AG20443 (cell line): ENCODE measurements at places on chromosomes 6 and 20.
A peak's percentile ranks its signal among the peaks of the same experiment; 100 is the strongest.

- DNase-seq: no peak
These were observed 59.4 kb upstream of the PTGIS start for GRCh38 chr20:49627329-49627761.

GRCh38 chr20:51648571-51648947, 106.0 kb upstream of the NFATC2 start:
- no peak for DNase-seq

DNA sequence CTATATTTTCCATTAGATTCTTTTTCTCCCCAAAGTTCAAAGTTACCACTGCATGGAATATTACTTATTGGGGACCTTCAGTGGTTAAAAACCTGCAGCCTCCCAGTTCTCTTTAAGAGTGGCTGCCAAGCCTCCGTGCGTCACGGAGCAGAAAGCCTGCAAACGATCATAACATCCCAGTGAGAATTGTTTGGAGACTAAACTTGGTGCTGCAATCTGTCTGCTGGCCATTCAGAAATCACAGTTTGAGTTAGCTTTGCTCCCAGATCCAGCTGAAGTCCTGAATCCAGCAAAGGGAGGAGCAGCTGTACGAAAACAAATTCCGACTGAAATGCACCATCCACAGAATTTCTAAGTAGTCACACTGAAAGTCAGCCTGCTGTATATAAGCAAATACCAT, 213.5 kb upstream of the PDE10A start:
- peak; percentile 49 for DNase-seq

GRCh38 chr6:18262702-18263417, 1.5 kb downstream of the DEK start:
- no peak for DNase-seq

DNA sequence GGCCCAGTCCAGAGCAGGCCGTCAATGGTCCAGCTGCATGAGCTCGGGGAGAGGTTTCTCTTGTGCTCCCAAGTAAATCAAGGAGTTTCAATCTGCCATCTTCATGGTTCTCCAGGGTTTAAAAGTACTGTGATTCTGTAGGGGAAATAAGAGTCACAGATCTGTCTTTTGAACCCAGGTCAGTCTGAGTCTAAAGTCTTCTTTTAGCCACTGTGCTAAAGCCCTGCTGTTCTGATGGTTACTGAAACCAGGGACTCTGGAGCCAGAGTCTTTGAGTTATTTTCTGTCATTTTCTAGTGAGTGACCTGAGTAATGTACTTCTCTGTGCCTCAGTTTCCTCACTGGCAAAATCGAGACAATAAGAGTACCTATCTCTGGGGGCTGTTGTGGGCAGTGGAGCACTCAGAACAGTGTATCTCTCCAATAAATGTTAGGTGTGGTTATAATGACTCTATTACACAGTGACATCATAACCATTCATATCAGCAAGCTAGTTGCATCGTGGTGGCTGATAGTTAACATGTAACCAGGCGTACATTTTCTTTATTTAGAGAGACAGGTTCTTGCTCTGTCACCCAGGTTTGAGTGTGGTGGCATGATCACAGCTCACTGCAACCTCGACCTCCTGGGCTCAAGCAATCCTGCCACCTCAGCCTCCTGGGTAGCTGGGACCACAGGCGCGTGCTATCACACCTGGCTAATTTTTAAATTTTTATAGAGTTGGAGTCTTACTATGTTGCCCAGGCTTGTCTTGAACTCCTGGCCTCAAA, 74.6 kb upstream of the KCNG1 start:
- DNase-seq: no peak

DNA sequence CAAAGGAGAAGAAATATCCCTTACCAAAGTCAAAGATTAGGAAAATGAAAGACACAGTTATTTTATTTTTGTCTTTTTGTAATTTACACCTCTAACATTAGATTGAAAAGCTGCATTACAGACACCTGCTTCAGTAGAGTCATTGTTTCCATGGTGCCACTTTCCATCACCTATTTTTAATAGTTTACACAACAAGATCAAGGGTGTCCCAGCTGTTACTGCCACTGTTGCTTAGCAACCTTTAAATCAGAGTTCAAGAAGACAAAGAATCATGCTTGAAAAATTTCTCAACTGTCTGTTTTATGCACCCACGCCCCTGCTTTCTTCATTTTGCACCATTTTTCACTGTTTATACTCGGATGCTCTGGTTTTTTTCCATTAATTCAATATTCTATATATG, 668.2 kb upstream of the GJE1 start:
- peak; percentile 67 for DNase-seq

- no peak for DNase-seq
These were observed 210.4 kb upstream of the SULF2 start for GRCh38 chr20:47995661-47996060.

DNA sequence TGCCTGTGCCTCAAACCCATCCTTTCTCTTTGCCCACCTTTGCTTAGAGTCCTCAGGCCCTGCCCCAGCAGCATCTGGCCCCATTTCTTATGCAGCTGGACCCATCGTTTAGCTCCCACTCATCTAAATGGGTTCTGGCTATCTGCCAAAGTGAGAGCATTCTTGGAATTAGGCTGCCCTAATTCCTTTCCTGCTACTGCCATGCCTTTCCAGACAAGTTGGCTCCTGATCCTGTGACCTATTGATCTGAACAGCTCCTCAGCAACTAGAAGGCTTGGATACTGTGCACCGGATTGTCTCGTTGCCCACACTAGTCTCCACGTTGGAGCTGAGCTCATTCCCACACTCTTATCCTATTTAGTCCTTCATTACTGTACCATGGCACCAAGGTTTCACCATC, 22.9 kb downstream of the DZANK1 start:
- DNase-seq: no peak

DNA sequence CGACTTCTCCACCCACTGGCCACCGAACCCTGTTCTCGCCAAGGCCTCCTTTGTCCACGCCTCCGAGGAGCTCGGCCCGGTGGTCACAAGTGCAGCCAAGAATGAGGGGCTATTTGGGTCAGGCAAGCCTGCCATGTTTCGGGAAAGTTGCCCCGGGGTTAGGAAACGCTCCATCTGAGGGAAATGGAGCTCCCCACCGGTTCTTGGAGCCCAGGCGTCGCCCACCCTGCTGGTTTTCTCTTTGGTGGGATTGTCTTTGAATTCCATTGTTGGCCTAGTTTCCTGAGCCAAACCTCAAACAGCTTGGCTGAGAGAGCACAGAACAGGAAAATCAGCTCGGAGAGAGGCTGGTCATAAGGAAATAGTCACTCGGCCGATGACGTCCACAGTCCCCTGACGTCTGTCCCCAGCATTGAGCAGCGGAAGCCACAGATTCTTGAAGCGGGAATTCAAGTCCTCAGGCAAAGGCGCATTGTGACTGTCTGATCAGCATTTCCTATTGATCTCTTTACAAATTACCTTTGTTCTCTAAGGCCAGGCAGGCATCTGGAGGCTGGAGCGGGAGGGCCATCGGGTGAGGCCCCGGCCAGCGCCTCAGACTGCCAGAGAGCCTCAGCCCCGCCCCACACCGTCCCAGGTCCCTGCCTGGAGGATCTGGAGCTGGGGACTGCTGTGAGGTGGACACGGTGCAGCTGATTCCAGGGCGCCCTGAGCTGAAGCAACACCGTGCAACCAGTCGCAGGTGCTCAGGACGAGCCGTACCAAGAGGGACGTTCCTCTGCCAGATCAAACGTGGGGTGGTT, 138.6 kb downstream of the DLL1 start:
- DNase-seq: no peak
